ENCODE measurements at places on chromosomes 2 and 18. TPM values are rescaled to one million over a fixed set of nuclear protein-coding genes. Genes with fewer than 3 reads are reported as not detected.

- no peak overlapping the region for H3K27ac ChIP-seq
- H3K4me1 ChIP-seq, result no peaks in the 10 kb centered on the region
- H3K27me3 ChIP-seq, result no peaks in the 10 kb centered on the region
- no peaks in the 10 kb centered on the region for H3K36me3 ChIP-seq
- DNase-seq, result no peak
These were observed 389.0 kb downstream of the SOX11 start for GRCh38 chr2:6080932-6081753.

- H3K4me1 ChIP-seq, result no peaks in the 10 kb centered on the region
- no peak for DNase-seq
- no peak overlapping the region for H3K27ac ChIP-seq
- H3K36me3 ChIP-seq, result peaks cover 37% of the 10 kb centered on the region
These were observed 87.4 kb upstream of the ITGB6 start for GRCh38 chr2:160287476-160287875.

Gene NAT8
- 1.9 TPM for total RNA-seq

- peak within 1 kb of the TSS; percentile 58 for H3K4me3 ChIP-seq
- H3K27ac ChIP-seq, result no peak within 1 kb of the TSS
- no peak for DNase-seq
- H3K36me3 ChIP-seq, result no peaks in the 10 kb centered on the region
These were observed at the start of gene RNF152 for GRCh38 chr18:61892683-61893308. RNF152 (minus strand) TSS chr18:61893007; CDS start chr18:61816463, 76,544 bp downstream.

DNA sequence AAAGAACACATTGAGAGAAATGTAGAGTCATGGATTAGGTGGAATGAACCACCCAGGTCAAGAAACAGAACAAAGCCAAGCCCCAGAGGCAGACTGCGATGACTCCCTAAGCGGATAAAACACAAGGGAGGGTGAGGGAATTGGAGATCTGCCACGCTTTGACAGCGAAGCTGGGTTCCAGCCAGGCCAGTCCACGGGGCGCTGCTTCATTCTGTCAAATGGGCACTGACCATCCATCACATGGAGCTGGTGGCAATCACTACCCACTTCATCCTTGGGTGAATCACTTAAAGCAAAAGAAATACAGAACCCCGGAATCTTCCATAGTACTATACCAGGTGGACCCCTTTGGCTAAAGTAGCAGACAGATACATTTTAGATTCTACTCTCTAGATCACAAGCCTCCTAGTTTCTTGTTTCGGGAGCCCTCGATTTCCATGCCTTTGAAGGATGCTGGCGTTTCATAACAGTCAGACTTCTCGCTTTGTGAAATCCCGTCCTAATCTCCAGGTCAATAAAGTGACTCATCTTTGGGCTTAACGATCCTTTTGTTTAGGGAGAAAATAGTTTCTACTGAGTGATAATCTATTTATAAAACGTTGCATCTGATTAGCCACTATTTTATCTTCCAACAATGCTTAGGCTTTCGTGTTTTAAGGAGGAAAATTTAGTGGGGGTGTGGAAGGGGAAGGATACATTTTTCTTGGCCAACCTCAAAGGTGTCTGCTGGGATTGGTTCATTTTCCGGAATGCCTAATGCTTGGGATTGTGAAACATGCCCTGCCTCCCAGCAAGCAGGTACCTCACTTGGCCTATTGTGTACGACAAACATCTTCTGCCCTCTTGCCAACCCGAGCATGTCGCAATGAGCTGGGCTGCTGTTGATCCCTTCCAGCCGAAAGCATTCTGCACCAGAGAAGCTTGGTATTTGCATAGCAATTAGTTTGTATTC is 44.1 kb upstream of the HDAC4 start:
- peak; percentile 94 for DNase-seq
- no peaks in the 10 kb centered on the region for H3K36me3 ChIP-seq
- H3K27ac ChIP-seq, result peak overlapping the region; percentile 25
- H3K4me1 ChIP-seq, result peaks cover 41% of the 10 kb centered on the region
- no peaks in the 10 kb centered on the region for H3K27me3 ChIP-seq
- H3K4me3 ChIP-seq, result no peak overlapping the region

Data from HepG2 (cell line).